ENCODE measurements at places on chromosomes 11 and 22. TPM values are rescaled to one million over a fixed set of nuclear protein-coding genes. Genes with fewer than 3 reads are reported as not detected.

DNA sequence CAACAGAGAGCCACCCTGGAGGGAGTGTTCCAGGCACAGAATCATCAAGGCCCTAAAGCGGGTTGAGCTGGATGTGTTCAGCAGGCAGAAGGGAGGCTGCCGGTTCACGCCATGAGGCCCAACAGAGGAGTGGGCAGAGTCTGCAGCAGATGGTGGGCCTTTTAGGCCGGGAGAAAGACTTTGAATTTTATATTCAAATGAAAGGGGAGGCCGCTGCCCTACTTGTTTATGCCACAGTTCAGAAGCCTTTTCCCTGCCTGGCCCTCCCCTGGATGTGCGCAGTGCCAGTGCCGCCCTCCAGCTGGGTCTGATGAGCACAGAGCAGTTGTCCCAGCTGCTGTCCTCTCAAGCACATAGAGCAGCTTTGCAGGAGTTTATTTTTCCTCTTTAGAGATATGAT is 46.9 kb upstream of the TTC12 start:
- H3K27me3 ChIP-seq = no peaks in the 10 kb centered on the region
- no peaks in the 10 kb centered on the region for H3K36me3 ChIP-seq
- no peak for DNase-seq
- H3K4me1 ChIP-seq = no peaks in the 10 kb centered on the region
- no peak overlapping the region for H3K4me3 ChIP-seq

GRCh38 chr11:120173019-120173705 is 35.2 kb upstream of the TRIM29 start:
- no peaks in the 10 kb centered on the region for H3K27me3 ChIP-seq
- H3K36me3 ChIP-seq = no peaks in the 10 kb centered on the region
- H3K4me3 ChIP-seq = no peak overlapping the region
- H3K27ac ChIP-seq = no peak overlapping the region
- DNase-seq = no peak

DNA sequence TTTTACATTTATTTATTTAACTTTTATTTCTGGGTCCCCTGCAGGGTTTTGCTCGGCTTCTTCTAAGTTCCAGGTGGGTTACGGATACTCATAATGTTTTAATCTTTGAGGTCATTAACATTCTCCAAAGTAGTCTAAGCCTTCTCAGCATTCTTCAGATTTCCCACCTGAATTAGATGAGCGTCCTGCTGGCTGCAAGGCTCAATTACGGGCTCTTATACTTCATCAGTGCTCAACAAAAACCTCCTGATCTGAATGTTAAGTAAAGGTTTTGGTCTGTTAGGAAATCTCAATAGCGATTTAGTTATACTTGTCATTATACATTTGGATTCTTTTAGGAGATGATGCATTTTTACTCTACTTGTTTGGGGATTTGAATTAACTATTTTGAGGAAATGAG is 27.3 kb upstream of the NFRKB start:
- H3K4me3 ChIP-seq = no peak overlapping the region
- no peaks in the 10 kb centered on the region for H3K27me3 ChIP-seq
- peaks cover 4% of the 10 kb centered on the region for H3K4me1 ChIP-seq
- H3K36me3 ChIP-seq = no peaks in the 10 kb centered on the region

DNA sequence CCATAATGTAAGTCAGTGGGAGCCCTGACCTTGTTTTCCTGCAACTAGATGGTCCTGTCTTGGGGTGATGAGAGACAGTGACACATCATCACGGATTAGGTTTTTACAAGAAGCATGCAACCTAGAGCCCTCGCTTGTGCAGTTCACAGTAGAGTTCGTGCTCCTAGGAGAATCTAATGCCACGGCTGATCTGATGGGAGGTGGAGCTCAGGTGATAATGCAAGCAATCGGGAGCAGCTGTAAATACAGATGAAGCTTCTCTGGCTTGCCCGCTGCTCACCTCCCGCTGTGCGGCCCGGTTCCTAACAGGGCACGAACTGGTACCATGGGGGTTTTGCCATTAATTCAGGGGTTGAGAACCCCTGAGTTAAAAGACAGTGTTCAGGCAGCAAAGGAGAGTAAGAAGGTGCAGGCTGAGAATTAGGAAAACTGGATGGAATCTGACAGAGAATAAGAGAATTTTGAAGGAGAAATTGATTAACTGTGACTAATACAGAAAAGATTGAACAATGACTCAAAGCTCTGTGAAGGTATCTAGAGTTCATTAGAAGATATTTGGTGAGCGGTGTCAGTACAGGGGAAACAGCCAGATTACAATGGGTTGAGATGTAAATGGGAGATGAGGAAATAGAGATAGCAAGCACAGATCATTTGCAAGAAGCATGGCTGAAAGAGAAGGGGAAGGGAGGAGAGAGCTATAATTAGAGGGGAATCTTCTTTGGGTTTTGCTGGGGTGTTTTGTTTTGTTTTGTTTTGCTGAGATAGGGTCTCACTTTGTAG is 21.0 kb downstream of the WEE1 start:
- no peaks in the 10 kb centered on the region for H3K4me1 ChIP-seq
- no peak overlapping the region for H3K4me3 ChIP-seq
- no peak for DNase-seq
- H3K27ac ChIP-seq = no peak overlapping the region
- no peaks in the 10 kb centered on the region for H3K36me3 ChIP-seq

Gene KCTD14
- not detected for total RNA-seq

DNA sequence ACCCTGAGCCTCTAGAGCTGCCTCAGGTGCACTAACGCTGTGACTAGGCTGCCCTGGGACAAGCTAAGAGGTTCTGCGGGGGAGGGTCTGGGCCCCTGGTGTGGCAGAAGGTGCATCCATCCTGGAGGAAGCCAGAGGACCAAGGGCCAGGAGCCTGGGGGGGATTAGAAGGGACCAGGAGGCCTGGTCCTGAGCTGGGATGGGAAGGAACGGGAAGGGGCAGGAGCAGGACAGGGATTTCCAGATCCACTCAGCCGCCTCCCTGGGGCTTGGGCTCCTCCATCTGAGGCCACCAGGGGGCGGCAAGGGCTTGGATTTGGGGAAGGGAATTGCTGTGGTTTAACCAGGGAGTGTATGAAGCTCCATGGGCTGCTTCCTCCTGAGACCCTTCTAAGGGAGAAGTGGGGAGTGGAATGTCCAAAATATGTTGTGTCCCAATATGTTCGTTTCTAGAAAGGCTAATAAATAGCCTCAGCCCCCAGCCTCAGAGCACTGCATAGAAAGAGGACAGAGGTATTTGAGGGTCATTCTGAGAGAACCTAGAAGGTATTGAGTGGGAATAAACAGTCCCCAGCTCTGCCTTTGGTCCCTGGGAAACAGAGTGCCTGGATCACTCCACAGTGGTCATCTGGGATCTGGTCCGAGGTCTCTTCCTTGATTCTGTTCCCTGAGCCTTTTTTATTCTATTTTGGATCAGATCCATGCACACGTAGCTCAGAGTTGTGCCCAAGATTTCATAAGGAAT is 17.4 kb upstream of the PRAME start:
- H3K36me3 ChIP-seq = no peaks in the 10 kb centered on the region
- H3K4me3 ChIP-seq = no peak overlapping the region
- no peaks in the 10 kb centered on the region for H3K4me1 ChIP-seq
- no peak overlapping the region for H3K27ac ChIP-seq
- DNase-seq = no peak

DNA sequence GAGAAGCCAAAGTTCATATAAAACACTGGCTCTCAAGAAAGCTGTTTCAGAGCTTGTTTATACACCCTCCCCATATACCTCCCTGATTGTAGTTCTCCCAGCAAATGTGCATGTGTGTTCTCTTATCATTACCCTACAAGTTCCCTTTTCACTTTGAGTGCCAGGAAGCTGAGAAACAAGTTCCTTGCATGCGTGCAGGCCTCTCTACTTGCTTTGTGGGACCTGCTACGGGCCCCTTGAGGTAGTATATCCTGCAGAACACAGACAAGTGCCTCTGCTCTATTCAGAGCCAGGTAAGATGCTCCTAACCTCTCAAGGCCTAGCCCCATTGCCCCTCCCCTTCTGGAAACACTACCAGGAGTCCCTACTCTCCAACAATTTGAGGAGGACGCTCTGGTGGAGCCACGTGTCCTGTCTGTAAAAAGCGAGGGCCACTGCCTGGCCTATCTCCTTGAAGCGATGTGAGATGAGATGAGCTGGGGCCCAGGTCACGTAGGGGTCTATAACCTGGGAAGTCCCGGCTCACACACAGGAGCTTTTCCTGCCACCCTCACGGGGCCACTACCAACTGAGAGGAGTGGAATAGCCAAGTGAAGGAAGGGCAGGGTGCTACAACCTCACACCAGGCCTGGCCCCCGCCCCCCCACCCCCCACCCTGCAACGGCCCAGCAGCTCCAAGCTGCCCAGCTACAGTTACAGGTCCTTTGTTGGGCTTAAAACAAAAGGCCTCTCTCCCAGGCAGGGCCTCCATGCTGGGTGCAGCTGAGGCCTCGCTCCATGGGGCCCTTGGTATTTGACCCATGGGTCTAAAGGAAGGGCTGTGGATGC is 2.6 kb upstream of the ATP5MGL start:
- no peak for DNase-seq
- peaks cover 5% of the 10 kb centered on the region for H3K4me1 ChIP-seq
- no peak overlapping the region for H3K27ac ChIP-seq
- H3K4me3 ChIP-seq = no peak overlapping the region

DNA sequence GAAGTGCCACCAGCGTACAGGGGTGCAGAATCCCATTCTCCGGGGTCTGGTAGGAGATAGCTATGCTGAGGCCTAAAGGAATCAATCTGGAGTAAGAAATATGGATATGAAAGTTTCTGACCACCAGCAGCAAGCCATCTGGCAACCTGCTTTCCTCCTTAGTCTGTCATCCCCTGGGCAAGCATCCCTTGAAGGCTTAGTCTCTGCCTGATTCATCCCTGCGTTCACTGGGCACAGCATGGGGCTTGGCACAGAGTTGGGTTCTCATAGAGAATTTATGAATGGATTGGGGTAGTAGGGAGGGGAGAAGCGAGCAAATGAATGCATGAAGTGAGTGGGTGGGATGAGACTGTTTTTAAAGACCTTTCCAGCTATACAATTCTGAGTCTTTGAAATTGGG is 85.8 kb upstream of the NARS2 start:
- no peaks in the 10 kb centered on the region for H3K27me3 ChIP-seq
- H3K4me3 ChIP-seq = no peak overlapping the region
- H3K36me3 ChIP-seq = no peaks in the 10 kb centered on the region
- H3K4me1 ChIP-seq = no peaks in the 10 kb centered on the region
- DNase-seq = no peak

GRCh38 chr11:8091721-8092120 is 10.7 kb downstream of the TUB start:
- H3K36me3 ChIP-seq = no peaks in the 10 kb centered on the region
- DNase-seq = no peak
- no peak overlapping the region for H3K27ac ChIP-seq
- no peak overlapping the region for H3K4me3 ChIP-seq
- H3K27me3 ChIP-seq = no peaks in the 10 kb centered on the region
- H3K4me1 ChIP-seq = no peaks in the 10 kb centered on the region

DNA sequence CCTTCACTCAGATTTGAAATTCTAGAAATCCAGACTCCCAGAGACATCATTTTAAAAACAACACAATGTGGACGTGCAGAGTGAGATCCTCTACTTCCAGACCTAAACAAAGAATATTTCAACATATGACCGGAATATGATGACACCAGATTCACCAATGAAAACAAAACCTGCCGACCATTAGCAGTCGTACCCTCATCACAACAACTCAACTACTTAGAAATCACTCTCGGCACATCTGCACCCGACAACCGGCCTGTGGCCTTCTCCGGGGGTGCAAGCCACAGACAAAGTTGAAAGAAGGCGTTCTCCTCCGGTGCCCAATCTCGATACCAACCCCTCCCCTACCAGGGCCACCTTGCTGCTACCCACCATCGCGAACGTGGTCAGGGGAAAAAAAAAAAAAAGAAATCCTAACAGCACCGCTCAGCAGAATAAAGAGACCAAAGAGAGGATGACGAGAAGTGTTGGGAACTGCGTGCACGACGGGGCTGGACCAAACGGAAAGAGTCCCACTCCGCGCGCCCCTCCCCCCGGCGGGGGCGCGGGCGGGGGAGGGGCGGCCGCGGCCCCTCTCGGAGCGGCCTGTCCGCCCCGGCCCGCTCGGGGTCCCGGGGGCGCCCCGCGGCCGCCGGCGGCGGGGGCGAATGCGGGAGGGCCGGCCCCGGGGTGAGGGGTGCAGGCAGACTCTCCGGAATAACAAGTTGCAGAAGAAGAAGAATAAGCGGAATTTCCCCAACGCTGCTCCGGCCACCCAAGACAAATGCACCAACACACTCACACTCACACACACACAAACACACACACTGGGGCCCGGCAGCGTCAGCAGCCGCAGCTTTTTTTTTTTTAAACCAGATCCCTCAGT is 1.7 kb downstream of the PHF21A start:
- peak overlapping the region; percentile 82 for H3K4me3 ChIP-seq
- no peaks in the 10 kb centered on the region for H3K36me3 ChIP-seq
- H3K27me3 ChIP-seq = no peaks in the 10 kb centered on the region
- peaks cover 21% of the 10 kb centered on the region for H3K4me1 ChIP-seq
- H3K27ac ChIP-seq = peak overlapping the region; percentile 71
- DNase-seq = peak; percentile 78

GRCh38 chr11:36404831-36405230 is 105.2 kb downstream of the TRAF6 start:
- no peak overlapping the region for H3K4me3 ChIP-seq
- H3K36me3 ChIP-seq = no peaks in the 10 kb centered on the region
- peaks cover 22% of the 10 kb centered on the region for H3K4me1 ChIP-seq
- no peak for DNase-seq
- H3K27me3 ChIP-seq = no peaks in the 10 kb centered on the region

Gene UBASH3B
- total RNA-seq = 44.1 TPM

Gene STARD10
- total RNA-seq = 19.5 TPM

Gene WNT11
- total RNA-seq = 0.27 TPM

- DNase-seq = no peak
- peaks cover 30% of the 10 kb centered on the region for H3K36me3 ChIP-seq
These were observed 2.4 kb upstream of the TTC36 start for GRCh38 chr11:118524757-118525470.

Gene OR52I1
- not detected for total RNA-seq

- no peak overlapping the region for H3K4me3 ChIP-seq
- no peak for DNase-seq
- H3K27ac ChIP-seq = no peak overlapping the region
- H3K4me1 ChIP-seq = peaks cover 34% of the 10 kb centered on the region
- H3K36me3 ChIP-seq = no peaks in the 10 kb centered on the region
These were observed 6.8 kb downstream of the TMEM121B start for GRCh38 chr22:17114173-17114897.
